ENCODE measurements at places on chromosomes 12 and 14. TPM values are rescaled to one million over a fixed set of nuclear protein-coding genes. Genes with fewer than 3 reads are reported as not detected.

The TSPAN31 gene
- total RNA-seq: 51.1 TPM

The LAG3 gene
- not detected for total RNA-seq

The KICS2 gene
- 6.9 TPM for total RNA-seq

The MSRB3 gene
- total RNA-seq: 91.8 TPM

The PROX2 gene
- total RNA-seq: not detected

The LRP1-AS gene
- not detected for total RNA-seq

The OR2AP1 gene
- not detected for total RNA-seq

The SSPN gene
- 30.8 TPM for total RNA-seq

The KRT7 gene
- 15.0 TPM for total RNA-seq

The ANO2 gene
- 0.07 TPM for total RNA-seq

The SIX4 gene
- total RNA-seq: 10.9 TPM

The SYCP3 gene
- 0.33 TPM for total RNA-seq

The CYP27B1 gene
- 0.20 TPM for total RNA-seq
